Mesothelial cell of epicardium (in vitro differentiated cells): ENCODE measurements at places on chromosomes 7 and 10. TPM values are rescaled to one million over a fixed set of nuclear protein-coding genes. Genes with fewer than 3 reads are reported as not detected.

GRCh38 chr10:113161066-113161465 lies 211.0 kb downstream of the TCF7L2 start:
- no peak for DNase-seq

The ZNF804B gene
- total RNA-seq = 0.38 to 0.66 TPM (median 0.47 TPM) in 3 replicates

GRCh38 chr7:36984710-36985312 lies 260.5 kb upstream of the AOAH start:
- DNase-seq = no peak

GRCh38 chr10:69853064-69853463 lies 51.4 kb downstream of the COL13A1 start:
- DNase-seq = no peak
